NCI-H2171 (cell line): ENCODE measurements at places on chromosomes 4 and X.

DNA sequence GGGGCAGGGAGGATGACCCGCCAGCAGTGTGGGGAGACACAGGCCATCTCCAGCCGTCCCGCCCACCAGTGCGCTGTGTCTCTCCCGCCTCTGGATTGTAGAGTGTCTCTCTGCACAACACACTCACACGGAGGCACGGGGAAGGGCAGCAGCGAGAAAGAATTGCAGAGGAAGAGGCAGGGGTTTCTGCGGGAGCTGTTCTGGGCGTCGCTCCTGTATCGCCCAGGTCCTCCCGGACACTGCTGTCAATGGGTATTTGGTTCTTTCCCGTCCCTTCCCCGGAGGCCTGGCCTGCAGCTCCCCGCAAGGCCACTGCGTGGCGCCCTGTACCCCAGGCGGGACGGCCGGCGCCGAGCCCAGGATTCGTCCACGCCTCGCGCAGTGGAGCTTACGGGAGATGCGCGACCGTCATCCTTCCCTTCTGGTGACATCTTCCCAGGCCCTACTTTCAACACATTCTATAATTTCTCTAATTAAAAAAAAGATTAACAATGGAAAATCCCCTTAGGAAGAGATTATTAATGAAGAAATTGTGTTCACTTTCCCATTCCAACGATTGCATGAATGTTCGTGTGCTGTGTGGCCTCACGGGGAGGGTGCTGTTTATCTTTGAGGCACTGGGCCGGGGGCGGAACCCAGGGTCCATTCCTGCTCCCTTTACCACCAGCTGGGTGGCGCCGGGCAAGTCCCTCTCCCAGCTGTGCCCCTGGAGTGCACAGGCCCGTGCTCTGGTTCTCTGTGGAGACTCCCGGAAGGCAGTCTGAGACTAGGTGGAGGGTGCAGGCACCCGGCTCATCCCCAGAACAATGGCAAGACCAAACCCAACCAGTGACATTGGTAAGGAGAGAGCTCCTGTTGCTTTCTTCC lies 95.7 kb downstream of the CPZ start:
- no peak for DNase-seq

- DNase-seq = no peak
Measured at GRCh38 chr4:7810783-7811535, 128.7 kb downstream of the AFAP1 start.

GRCh38 chrX:22542641-22543040 lies 269.9 kb downstream of the CBLL2 start:
- no peak for DNase-seq

DNA sequence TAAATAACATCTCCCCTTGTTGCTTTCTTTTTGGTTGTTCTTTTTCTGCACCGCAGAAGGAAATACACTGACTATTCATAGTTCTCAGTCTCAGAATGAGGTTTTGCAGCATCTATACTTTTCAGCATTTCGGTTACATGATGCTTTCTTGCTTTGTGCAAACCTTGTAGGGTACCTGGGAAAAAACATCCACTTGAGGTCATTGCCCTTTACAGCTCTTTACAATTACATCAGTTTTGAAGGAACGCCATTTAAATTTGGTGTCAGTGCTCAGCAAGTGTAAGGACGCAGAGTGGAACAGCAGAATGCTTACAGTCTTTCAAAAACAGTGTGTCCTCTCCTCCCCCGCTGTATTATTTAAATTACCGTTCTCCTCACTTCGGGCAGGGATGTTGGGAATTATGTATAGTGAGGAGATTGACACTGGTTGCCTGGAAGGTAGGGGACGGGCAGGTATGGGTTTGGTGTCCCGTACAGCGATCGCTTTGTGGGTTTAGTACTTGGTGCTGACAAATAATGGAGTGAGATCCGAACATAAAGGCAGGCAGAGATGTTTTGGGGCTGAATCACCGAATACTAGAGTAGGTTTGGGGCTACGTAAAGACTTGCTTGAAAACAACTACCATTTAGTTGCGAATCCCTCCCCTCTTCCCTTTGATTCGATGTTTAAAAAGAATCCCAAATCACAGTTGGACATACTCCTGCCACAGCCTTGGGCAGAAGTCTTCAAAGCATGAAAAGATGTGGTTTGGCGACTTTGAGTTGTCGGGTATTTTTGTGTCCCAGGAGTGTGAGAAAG lies 2.0 kb upstream of the NKX3-2 start:
- no peak for DNase-seq
